ENCODE measurements at places on chromosomes 5 and 9.

DNA sequence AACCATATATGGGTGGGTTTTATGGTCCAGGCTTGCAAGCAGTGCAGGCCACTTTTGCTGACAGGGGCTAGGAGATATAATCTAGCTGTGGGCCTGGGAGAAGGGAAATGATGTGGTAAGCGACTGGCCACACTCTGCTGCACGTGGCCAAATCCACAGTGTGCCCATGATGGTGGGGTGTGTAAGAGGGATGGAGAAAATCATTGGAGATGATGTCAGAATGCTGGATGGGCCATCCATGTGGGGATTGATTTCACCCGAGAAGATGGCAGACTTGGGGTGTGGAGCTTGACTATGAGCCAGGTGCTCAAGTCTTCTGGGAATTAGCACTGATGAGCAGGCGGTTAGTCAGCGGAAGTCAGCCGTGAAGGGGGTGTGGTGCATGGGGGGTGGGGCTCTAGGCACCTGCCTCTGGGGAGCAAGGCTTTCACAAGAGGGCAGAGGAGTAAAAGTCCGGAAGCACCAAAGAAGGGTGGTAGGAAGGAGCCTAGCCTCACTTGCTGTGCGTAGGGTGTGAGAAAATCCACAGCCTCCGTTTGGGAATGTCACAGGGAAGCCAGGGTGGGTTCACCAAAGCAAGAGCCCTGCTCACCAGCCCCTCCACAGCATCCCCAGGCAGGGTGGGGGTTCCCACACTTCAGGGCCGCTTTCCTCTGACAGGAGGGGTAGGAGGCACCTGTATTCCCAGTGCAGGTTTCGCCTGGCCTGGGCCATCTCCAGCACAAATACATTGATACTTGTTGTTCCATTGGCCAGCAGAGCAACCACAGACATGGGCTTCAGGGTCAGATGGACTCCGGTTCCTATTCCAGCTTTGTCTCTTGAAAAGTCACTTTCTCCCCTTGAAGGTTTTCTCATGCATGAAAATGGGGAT, 44.5 kb upstream of the ANGPTL2 start:
- no peak for DNase-seq

DNA sequence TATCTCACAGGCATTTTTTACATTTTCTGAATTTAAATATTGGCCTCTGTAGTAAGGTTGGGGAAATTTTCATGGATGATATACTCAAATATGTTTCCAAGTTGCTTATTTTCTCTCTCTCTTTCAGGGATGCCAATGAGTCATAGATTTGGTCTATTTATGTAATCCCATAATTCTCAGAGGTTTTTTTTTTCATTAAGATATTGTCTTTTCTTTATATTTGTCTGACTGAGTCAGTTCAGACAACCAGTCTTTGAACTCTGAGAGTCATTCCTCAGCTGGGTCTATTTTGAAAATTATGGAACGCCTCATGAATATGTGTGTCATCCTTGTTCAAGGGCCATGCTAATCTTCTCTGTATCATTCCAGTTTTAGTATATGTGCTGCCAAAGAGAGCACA, 223.2 kb downstream of the PCSK1 start:
- DNase-seq, result no peak

DNA sequence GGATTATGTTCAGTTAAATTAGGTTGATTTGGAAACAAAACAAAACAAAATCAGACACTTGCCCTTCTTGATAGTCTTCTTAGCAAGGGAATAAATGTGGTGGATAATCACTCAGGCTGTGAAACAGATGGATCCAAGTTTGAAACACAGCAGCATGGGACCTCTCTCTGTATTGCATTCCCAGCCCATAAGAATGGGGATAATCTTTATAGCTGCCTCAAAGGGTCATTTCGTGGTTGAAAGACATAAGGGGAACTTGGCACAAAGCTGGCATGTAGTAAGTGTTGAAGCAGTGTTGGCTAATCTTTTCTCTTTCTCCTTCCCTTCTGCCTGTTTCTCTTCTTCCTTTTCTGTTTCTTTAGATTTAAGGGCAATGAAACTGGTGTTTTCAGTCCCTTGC, 333.9 kb upstream of the TLE4 start:
- no peak for DNase-seq

- DNase-seq, result no peak
Measured at GRCh38 chr5:82106756-82107155, 134.9 kb downstream of the ATG10 start.

DNA sequence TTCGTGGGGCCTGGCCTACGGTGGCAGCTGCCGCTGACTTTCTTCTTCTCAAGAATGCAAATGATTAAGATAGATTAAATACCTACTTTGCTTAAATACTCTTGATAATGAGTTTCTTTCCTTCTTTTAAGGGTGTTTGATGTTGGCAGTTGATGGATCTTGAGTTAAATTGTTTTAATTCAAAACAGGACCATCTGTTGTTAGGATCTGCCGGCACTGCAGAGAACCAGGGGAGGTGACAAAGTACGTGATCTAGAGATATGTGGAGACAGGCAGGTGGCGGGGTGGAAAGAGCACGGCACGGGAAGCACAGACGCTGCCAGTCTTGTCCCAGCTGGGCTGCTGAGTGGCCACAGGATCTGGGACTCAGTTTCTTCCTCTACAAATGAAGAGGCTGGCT, 37.9 kb downstream of the MED27 start:
- DNase-seq, result no peak

GRCh38 chr5:158716668-158717067, 383.0 kb downstream of the EBF1 start:
- DNase-seq, result no peak

GRCh38 chr9:76465442-76466298, 6.7 kb downstream of the GCNT1 start:
- no peak for DNase-seq

- DNase-seq, result peak; percentile 57
Measured at GRCh38 chr5:50962934-50963872, 296.8 kb downstream of the PARP8 start.

GRCh38 chr9:119272500-119273211, 96.6 kb downstream of the BRINP1 start:
- no peak for DNase-seq

DNA sequence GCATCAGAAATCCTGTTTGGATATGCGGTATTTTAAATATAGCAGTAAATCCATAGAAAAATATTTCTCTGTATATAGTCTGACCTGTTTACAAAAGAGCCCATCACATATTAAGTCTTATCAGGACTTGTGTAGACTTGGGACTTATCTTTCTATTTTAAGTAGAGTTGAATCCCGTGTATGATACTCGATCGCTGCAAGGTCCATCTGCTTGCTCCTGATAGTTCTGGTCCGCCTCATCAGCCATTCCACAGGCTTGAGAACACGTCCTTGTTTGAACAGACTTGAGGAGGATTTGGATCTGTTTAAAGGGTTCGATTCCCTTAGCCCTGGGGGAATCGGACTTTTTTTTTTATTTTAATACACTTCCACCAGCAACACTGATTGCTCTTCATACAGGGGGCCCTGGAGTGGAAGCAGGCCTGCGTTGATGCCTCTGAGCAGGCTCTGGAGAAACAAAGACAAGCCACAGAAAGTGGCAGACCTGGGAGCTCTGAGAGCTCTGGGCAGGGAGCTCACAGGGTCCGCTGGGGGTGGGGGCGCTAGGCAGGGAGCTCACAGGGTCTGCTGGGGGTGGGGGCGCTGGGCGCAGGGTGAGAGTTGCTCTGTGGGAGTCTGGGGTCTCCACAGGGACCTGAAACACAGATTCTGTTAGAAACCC, 112.2 kb downstream of the MVB12B start:
- DNase-seq, result no peak

GRCh38 chr5:157130925-157131324, 11.7 kb downstream of the MED7 start:
- DNase-seq, result no peak

DNA sequence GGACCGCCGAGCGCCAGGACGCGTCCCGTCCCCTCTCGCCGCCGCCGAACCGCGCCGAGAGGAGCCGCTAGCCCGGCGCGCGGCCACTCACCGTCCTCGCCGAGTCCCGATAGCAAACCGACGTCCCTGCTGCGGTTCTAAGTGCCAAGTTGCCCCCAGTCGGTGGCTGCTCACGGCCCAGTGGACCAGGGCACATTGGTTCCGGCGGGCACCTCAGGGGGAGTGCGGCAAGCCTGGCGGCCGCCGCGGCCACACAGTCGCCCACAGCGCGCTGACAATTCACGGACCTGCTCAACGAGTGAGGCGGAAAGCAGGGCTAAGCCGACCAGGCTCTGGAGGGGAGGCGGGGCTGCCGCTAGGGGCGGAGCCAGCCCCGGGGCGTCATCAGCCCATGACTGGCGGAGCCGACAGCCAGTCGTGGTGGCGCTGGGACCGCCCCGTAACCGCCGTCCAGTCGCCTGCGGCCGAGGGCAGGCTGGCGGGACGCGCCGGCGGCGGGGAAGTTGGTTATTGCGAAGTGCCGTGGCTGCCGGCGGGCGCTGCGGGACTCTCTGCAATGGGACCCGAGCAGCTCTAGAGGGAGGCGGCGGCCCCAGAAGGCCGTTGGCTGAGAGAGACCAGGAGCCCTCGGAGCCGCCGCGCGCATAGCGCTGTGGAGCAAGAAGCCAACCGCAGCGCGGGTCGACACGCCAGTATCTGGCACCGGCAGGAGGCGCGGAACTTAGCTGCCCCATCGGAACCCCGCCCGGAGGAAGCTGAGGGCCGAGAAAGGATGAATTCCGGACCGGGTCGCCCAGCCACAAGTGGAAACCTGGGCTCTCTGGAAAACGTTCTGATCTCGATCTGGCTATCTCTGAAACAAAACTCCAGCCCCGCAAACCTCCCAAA, at the start of gene MARCHF3:
Gene MARCHF3 (minus strand): TSS at position 300 of the 888 bp plus-strand sequence. CDS start 112,387 bp downstream, outside the sequence.
- peak; percentile 98 for DNase-seq

GRCh38 chr5:107424491-107424890, 246.2 kb downstream of the EFNA5 start:
- DNase-seq, result no peak

- DNase-seq, result no peak
Measured at GRCh38 chr9:132514011-132514744, 68.2 kb upstream of the BARHL1 start.

DNA sequence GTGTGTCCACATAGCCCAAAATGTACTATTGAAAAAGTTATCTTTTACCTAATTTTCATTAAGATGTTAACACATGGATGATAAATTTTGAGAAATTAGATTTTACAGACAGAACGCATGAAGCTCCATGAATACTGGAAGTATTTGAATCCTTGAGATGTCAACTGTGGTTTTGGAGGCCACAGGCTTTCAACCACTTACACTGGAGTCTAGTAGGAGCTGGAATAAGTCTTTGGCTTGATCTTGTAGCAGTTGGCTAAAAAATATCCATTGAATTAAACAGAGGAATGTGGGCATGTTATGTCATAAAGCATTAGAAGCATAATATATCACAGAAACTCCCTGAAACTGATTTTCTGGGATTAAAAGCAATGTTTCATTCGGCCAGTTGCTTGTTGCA, 52.9 kb downstream of the CAMK4 start:
- no peak for DNase-seq

DNA sequence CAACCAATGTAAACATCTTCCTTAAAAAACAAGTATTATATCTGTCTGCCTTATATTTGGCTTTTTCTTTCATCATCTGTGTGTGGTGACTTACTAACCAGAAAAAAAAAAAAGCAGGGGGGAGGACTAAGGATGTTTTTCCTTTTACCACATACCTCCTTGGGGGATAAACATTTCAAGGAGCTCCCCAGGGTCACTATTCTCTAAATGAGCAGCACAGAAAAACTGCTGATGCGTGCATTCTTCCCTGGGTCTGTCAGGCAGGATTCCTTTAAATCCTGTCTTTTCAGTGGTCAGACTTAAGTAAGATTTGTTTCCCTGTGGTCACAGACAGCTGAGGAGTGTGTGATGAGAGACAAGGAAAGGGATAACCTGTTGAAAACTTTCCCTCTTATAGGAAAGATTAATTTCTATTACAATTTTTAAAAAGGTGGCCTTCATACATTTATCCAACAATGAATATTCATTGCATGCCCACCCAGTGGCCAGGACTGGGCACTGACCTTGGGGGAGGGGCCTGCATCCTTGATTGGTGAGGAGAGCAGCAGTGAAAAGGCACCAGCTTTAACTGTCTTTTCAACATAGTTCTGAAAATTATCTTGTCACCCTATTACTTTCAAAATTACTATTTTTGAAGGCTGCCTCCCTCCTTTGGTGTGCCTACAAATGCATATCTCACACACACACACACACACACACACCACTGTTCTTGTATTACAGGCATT, 123.1 kb downstream of the TLE4 start:
- no peak for DNase-seq

DNA sequence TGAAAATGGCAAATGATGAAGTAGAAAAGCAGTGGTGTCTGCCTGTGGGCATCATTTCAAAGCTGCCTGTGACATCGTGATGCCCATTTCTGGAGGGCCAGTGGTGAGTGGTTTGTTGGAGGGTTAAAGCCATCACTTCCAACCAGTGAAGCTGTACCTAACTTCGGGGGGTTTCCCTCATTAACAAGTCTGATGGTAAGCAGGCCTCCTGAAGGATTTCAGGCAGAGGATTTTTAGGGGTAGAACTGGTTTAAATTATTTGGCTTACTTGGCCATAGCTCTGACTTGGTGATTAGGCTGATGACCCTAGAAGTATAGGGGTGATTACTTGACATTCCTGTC, 10.7 kb downstream of the TNFAIP8 start:
- no peak for DNase-seq

All from activated CD4-positive, CD25-positive, alpha-beta regulatory T cell treated with anti-CD3 and anti-CD28 coated beads, Interleukin-2, amount 50 U/mL, for 72 hours (primary cell).